ENCODE measurements at places on chromosomes 13 and 19.
A peak's percentile ranks its signal among the peaks of the same experiment; 100 is the strongest.

GRCh38 chr19:33832633-33833032, 36.0 kb downstream of the KCTD15 start:
- DNase-seq, result no peak

DNA sequence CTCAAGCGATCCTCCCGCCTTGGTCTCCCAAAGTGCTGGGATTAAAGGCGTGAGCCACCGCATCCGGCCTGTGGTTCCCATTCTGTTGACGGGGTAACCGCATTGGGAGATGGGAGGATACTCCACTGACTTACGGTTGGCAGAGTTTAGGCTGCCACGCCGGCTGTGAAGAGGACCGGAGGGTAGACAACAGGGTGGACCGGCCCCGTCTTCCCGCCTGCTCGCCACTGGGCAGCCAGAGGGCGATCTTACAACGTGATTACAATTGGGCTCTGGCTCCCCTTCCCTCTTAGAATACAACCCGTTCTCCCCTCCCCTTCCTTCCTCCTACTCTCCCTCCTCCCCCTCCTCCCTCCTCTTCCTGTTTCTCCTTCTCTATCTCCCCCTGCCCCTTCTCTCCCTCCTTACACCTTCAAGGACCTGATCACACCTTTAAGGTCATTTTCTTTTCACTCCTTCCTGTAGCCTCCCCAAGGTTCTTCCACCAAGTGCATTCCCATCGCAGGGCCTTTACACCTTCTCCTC, 957 bp upstream of the CCDC194 start:
- DNase-seq, result no peak

DNA sequence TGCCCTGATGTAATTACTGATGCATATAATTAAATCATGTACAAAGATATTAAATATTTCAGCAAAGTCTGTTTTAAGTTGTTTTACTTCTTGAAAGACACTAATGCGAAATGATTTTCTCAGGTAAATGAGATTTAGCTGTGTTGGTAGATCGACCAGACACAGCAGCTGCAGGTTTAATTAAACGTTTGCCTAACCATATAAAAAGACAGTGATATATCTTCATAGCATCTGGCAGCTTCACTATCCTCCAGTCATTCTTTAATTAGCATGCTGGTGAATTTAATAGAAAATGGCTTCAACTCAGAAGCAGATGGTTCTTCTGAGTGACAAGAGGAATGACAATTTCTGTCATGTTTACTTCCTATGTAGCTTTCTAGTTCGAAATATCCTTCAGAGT, 69.3 kb downstream of the NHLRC3 start:
- no peak for DNase-seq

GRCh38 chr13:106570299-106570852, 2.4 kb upstream of the ARGLU1 start:
- no peak for DNase-seq

DNA sequence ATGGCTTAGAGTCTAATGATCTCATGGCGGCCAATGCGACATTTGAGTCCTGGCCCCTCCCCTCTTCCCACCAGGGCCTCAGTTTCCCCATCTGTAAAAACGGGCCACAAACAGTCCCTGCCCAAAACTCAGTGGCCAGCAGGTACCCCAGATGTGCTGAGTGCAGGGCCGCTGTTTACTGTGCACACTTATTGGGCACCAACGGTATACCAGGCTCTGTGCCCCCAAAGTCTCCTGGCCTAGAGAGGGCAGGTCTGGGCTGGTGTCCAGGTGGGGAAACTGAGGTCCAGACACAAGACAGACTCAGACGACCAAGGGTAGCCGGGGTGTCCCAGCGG, 23.6 kb upstream of the WDR18 start:
- DNase-seq, result no peak

DNA sequence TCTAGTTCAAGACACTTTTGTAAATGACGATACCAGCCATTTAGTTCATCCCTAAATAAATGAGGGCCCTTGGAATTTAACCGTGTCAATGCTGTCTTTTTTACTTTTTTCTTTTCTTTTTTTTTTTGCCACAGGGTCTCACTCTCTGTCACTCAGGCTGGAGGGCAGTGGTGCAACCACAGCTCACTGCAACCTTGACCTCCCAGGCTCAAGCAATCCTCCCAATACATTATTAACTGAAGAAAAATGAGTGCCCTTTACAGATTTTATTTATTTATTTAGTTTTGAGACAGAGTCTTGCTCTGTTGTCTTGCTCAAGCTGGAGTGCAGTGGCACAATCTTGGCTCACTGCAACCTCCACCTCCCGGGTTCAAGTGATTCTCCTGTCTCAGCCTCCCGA, 2.9 kb upstream of the MED4 start:
- DNase-seq, result no peak

GRCh38 chr13:38452656-38453055, 103.0 kb downstream of the UFM1 start:
- DNase-seq, result no peak

DNA sequence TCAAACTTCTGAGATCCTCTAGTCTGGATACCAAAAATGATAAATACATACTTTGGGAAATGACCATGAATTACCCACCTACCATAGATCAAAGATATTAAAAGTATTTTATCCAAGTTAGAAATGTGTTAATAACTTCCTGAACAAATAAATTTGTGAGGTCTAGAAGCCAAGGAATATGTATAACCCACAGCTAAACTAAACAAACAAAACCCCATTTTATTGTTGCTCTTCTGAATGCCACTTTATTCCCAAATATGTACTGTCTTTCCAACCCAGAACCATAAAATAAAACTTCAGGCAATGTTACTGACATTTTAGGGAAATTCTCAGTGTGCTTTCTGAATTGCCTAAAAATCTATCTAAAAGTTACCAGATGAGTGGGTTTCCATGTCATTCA, 35.1 kb downstream of the UBL3 start:
- no peak for DNase-seq

DNA sequence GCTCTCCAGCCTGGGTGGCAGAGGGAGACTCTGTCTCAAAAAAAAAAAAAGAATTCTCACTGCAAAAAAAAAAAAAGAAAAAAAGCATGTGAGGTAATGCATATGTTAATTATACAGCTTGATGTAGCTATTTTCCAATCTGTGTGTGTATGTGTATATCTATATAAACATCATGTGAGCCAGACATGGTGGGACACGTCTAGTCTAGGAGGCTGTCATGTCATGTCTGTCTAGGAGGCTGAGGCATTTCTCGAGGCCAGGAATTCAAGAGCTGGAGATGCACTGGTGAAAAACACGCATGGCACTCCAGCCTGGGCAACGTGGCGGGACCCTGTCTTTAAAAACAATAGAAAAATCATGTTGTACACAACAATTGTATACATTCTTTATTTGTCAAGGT, 6.9 kb upstream of the SBK3 start:
- DNase-seq, result no peak

- DNase-seq, result no peak
Observed at GRCh38 chr13:48040896-48041295, 3.4 kb downstream of the NUDT15 start.

- DNase-seq, result no peak
Observed at GRCh38 chr13:80224468-80224867, 116.5 kb downstream of the SPRY2 start.

DNA sequence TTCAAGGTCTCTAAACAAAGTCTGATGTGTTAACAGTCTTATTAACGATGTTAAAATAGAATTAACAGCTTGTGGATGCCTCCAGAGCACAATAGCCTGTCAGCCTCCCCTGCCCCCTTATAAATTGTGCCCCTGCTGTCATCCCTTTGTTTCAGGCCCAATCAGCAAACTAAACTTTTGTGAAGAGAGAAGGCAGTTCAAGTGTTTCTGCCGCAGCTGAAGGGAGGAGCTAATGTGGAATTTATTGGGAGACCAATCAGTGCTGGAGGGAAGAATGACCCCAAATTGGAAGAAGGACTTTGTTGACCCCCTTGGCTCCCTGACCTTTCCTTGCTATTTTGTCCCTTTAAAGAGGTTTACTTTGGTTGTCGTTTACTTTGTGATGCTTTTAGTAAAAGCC, 160.5 kb downstream of the TM9SF2 start:
- DNase-seq, result no peak

DNA sequence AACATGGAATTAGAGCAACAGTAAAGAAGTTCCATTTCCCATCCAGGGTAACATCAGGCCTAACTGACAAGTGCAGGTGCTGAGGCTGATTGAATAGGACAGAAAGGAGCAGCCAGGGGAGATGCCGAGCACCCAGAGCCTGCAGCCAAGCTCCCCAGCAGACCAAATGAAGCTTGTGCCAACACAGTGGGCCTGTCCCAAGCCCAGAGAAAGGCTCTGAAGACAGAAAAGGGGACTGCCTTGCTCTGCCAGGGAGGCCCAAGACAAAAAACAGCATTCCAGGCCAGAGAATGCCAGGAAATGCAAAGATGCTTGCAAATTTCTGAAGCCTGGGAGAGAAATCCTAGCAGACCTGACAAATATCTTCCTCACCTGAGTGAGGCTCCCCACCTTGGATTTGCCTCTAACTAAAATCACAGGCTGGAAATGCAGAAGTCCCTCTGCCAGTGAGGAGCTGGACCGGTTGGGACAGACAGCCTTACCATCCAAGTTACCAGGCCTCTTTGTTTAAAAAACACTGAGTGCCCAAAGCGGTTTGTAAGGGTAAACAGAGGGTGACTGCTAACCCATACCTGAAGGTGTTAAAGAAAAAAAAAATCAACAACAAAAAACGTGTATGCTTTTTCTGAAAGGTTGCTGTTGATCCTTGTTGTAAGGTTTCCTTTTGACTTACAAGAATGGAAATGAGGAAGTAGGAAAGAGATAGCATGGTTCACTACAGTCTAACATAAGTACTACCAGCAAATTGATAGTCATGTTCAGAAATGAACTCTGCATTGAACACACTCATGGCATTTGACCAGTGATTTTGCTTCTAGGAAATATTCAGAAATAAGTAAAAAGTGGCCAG, 11.8 kb upstream of the HMGB1 start:
- DNase-seq, result no peak

DNA sequence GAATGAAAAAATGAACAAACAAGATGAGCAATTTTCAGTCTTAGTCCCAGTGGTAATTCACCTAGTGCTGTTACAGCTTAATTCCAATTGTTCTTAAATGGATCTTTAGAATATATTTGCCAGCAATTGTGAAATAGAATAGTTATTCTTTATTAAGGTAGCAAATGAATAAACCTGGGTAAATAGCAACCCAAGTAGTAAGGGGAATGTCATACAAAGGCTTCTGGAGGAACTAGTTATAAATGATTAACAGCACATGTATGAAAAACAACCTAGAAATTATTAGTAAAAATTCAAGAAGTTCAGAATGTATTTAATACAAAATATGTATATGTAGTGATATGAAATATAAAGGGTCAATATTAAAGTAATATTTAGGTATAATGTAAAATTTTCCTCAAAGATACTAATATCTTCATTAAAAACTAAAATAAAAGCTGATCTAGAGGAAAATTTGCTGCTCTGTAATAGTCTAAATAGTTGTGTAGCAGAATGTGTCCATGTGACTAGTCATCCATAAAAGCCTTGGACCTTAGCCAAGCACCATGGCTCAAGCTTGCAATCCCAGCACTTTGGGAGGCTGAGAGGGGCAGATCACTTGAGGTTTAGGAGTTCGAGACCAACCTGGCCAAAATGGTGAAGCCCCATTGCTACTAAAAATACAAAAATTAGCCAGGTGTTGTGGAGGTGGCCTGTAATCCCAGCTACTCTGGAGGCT, 535.9 kb upstream of the ATXN8OS start:
- no peak for DNase-seq

GRCh38 chr13:64928696-64929499, 2301.2 kb downstream of the PCDH9 start:
- DNase-seq, result no peak

DNA sequence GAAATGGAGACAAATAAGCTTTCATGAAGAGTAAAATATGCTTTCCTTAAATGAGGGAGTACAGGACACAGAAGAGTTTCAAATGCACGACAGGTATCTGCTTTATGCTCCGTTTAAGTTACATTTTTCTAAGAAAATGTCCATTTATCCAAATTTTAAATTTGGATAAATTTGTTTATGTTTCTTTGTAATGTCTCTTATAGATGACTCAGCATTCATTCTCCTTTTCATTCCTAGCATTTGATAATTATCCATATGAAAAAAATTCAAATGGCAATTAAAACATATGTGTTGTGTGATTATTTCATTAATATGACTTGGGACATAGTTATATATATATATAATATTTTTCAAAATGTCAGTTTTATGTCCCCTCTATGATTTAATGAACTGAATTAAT, 1449.3 kb downstream of the SLITRK1 start:
- DNase-seq, result no peak

GRCh38 chr13:113573065-113573464, 11.5 kb upstream of the TFDP1 start:
- DNase-seq, result peak; percentile 11

DNA sequence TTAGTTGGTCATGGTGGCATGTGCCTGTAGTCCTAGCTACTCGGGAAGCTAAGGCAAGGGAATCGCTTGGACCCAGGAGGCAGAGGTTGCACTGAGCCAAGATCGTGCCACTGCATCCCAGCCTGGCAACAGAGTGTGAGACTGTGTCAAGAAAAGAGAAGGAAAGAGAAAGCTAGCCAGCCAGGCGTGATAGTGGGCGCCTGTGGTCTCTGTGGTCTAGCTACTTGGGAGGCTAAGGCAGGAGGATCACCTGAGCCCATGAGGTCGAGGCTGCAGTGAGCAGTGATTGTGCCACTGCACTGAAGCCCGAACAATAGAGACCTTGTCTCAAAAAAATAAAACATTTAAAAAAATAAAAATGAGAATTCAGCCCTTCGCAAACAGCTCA, 33.3 kb downstream of the TIMM13 start:
- no peak for DNase-seq

GRCh38 chr19:46453661-46454060, 17.7 kb downstream of the PNMA8A start:
- DNase-seq, result no peak

- no peak for DNase-seq
Observed at GRCh38 chr13:84646957-84647356, 764.7 kb upstream of the SLITRK1 start.

GRCh38 chr19:47152205-47152604, 21.6 kb downstream of the SAE1 start:
- no peak for DNase-seq

DNA sequence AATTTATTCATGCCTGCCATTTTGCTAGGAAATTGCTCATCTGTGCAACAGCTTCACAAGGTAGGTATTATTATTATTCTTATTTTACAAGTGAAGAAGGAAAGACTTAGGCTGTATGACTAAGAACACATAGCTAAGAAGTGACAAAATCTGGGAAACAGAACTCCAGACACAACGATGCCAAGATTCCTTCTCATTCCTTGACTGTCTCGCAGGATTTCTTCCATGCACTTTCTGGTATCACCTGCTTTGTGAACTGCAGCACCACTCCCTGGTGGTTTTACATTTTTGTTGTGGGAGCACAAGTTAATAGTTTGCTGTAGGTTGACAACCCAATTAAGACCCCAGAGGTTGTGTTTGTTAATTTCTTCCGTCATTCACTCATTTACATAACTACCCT, 188.5 kb downstream of the LACC1 start:
- no peak for DNase-seq

DNA sequence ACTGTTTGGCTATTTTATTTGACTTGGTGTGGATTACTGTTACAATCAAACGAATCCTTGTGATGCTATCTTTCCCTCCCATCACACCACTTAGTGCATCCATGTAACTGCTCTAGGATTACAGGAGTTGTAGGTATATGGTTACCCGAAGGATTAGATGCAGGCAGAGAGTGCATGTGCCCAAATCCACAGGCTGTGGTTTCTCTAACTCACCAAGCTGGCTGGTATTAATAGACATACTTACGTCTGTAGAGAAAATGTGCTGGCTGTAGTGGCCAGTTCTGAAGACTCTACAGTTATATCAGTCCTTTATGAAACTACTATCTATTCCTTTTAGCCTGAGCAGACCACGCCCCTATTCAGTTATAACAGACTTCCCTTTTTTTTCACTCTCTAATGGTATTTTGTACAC, 1.1 kb upstream of the HMGB1 start:
- peak; percentile 74 for DNase-seq
